ENCODE measurements at places on chromosomes 4 and X.

DNA sequence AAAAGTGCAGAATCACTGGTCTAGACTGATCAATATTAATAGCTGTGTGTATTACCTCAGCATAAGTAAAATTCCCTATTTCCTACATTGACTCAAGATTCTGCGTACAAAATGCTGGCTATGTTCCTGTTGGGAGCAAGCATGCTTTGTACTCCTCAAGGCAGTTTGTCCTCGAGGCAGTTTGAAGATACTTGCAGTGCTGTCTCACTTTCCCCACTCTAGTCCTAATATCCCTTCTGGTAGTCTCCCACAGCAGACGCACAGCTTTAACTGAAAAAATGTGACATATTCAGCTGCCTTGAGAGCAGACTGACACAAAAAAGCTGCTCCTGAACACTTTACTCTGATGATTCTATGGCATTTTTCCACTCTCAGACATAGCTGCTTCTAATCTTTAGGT lies 12.9 kb upstream of the MAGEA10 start:
- no peak for DNase-seq

- DNase-seq: no peak
Observed at GRCh38 chr4:124279741-124280140, 432.8 kb downstream of the ANKRD50 start.

GRCh38 chr4:184395971-184396391 lies 78.4 kb downstream of the IRF2 start:
- no peak for DNase-seq

GRCh38 chr4:147823130-147823529 lies 91.2 kb downstream of the ARHGAP10 start:
- no peak for DNase-seq

DNA sequence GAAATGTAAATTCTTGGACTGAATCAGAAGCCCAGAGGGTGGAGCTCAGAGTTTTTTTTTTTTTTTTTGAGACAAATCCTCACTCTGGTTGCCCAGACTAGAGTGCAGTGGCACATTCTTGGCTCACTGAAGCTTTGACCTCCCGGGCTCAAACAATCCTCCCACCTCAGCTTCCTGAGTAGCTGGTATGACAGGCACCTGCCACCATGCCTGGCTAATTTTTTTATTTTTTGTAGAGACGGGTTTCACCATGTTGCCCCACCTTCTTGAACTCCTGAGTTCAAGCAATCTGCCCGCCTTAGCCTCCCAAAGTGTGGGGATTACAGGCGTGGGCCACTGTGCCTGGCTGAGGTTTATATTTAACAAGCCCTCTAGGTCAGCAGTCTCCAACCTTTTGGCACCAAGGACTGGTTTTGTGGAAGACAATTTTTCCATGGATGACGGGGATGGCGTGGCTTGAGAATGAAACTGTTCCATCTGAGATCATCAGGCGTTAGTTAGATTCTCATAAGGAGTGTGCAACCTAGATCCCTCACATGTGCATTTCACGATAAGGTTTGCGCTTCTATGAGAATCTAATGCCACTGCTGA lies 76.7 kb downstream of the FHIP1A start:
- no peak for DNase-seq

GRCh38 chr4:59938166-59938565 lies 1262.0 kb upstream of the ADGRL3 start:
- no peak for DNase-seq

- DNase-seq: no peak
Observed at GRCh38 chrX:20620306-20620705, 353.6 kb upstream of the RPS6KA3 start.

GRCh38 chr4:4485806-4486205 lies 56.0 kb downstream of the STX18 start:
- no peak for DNase-seq

DNA sequence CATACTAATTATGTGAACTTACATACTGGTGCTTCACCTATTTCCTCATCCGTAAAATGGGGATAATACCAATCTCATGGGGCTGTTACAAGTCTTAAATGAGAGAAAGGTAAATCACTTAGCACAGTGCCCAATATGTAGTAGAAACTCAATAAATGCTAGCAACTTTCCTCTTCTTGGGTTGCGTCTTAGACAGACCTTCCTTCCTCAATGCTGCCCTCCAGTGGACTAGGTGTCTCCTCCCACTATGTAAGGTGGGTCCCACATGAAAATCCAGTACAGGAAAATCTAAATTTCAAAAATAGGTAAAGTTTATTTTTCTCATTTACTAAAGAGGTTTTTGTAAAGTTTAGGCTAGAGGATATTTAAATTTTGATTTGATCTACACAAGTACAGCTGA lies 20.6 kb downstream of the ZDHHC9 start:
- DNase-seq: no peak

DNA sequence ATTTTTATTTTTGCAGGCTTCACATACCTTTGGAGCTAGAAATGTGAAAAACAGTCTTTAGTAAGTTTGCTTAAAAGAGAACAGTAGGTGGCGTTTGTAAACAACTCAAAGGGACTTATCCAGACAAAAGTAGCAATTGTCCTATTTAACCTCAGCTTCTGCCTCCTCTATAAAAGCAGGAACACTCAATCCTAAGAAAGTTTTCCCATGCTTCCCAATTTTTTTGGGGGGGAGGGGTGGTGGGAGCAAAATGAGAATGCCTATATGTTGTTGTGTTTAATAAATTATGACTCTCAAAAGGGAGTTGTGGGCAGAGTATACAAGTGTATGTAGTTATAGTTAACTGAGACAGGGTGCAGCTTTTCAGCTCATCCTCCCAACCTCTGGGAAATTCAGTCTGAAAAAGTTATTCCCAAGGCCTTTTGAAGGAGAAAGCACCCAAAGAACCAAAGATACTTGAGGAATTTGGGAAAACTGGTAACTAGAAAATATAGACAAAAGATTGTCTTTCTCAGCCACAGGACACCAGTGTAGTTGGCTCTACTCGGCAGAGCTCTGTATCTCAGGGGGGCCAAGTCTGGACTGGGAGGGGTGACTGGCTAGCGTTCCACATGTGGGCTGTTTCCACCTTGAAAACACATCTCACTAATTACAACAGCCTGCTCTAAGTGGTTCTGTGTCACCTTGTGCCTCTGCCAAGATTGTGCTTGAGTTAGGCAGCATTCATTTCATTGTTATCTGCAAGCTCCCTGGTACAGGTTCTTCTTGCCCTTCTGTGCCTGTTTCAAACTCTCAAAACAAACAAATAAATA lies 2.8 kb downstream of the SFRP2 start:
- DNase-seq: no peak

- DNase-seq: no peak
Observed at GRCh38 chrX:97290199-97290598, 406.5 kb downstream of the RPA4 start.

- DNase-seq: no peak
Observed at GRCh38 chr4:83378419-83378818, 43.8 kb upstream of the HPSE start.

GRCh38 chr4:25172961-25173915 lies 13.0 kb upstream of the SEPSECS start:
- no peak for DNase-seq

- DNase-seq: no peak
Observed at GRCh38 chr4:152229782-152230289, 306.1 kb downstream of the FBXW7 start.

- DNase-seq: no peak
Observed at GRCh38 chr4:71872221-71872620, 88.3 kb upstream of the GC start.

- no peak for DNase-seq
Observed at GRCh38 chr4:138867404-138867803, 148.2 kb upstream of the NOCT start.

DNA sequence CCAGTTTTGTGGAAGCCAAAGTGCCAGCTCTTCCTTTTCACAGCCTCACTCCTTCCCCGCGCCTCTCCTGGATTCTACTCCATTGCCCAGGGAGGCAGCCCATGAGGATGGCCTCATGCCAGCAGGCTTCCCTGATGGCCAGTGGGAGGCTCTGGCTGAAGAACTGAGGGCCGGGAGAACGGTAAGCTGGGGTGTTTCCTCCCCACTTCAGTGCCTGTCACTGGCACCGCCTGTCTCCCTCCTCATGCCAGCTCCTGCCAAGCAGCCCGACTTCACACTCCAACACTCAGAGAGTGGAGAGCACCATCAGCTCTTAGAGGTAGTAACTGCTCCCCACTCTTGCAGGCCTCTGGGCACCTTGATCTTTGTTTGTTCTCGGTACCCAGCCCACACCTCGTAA lies 46.9 kb upstream of the STIM2 start:
- no peak for DNase-seq

GRCh38 chrX:103276581-103277002 lies at the start of gene TCEAL5:
TCEAL5 (minus strand) TSS chrX:103276750; CDS start chrX:103274563, 2,187 bp downstream.
- DNase-seq: no peak

GRCh38 chrX:75522565-75523431 lies at the start of gene ZDHHC15:
ZDHHC15 (minus strand) TSS chrX:75523037; CDS start chrX:75523024, 13 bp downstream.
- peak; percentile 10 for DNase-seq

GRCh38 chr4:138555584-138555983 lies 313.4 kb upstream of the SLC7A11 start:
- no peak for DNase-seq

DNA sequence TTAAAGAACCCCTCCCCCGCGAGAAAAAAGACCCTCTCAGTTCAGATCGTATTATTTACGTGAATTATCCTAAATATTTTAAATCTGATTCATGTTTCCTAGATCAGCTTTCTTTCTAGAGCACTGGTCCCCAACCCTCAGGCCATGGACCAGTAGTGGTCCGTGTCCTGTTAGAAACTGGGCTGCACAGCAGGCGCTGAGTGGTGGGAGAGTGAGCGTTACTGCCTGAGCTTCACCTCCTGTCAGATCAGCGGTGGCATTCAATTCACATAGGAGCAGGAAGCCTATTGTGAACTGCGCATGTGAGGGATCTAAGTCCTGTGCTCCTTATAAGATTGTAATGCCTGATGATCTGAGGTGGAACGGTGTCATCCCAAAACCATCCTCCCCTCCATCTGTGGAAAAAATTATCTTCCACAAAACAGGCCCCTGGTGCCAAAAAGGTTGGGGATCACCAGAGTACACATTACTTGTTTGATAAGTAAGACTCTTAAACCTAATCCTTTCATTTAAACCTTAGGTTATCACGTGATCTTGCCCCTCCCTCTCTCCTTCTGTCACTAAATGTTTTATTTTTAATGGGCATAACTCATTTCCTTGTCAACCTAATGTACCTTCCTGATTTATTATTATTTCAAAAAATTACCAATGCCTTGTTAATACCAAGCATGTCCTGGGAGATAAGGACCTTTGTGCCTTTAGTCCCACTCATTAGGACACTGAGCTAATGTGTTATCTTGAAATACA lies 442.9 kb downstream of the TLL1 start:
- no peak for DNase-seq

DNA sequence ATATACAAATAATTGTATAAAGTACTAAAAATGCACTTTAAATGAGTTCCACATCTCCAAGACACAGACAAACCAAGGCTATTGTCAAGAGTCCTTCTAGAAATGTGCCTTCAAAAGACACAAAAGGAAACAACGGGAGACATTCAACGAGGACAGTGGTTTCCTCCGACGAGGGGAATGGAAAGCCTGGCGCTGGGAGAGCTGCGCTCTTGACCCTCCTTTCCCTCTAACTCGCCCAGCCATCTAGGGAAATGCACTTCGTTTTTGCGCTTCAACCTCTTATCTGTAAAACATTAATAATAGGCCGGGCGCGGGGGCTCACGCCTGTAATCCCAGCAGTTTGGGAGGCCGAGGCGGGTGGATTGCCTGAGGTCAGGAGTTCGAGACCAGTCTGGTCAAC lies 37.0 kb downstream of the ZFP42 start:
- no peak for DNase-seq

- no peak for DNase-seq
Observed at GRCh38 chr4:164997941-164998340, 20.5 kb upstream of the TRIM61 start.

GRCh38 chr4:185311113-185311888 lies 84.4 kb downstream of the LRP2BP start:
- no peak for DNase-seq

- no peak for DNase-seq
Observed at GRCh38 chr4:15774020-15774420, 4.1 kb upstream of the CD38 start.

DNA sequence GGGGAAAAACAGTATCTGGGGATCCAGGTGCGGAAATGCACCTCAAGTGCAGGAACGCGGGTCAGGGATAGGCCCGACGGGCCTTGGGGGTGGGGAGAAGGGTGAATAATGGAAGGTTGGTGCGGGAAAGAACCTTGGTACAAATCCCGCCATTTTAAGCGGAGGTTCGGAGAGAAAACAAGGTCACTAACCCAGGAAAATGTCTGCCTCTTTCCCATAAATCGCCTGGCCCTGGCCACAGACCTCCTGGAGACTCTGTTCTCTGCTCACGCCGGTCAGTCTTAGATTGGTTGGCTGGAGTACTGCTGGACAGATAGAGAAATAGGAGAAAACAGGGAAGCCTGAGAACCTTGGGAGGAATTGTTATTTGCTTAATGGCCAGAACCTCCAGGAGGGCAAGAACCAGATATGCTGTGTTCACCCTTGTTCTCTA lies 897 bp upstream of the FBXL5 start:
- no peak for DNase-seq

GRCh38 chr4:62449538-62449937 lies 1249.4 kb downstream of the ADGRL3 start:
- DNase-seq: no peak

DNA sequence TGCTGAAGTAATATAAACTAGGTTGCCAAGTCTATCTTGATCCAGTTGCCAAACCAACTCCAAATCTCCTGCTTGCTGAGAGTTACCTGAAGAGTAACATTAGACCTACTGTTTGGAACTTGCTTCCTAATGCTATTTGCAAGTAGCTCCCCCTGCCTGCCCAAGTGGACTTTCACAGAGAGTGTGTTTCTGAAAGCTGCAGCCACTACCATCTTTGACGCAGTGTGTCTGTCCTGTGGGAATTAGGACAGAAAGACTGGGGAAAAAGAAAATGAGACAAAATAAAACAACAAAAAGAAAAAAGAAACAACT lies 195.0 kb upstream of the HS3ST1 start:
- DNase-seq: no peak

DNA sequence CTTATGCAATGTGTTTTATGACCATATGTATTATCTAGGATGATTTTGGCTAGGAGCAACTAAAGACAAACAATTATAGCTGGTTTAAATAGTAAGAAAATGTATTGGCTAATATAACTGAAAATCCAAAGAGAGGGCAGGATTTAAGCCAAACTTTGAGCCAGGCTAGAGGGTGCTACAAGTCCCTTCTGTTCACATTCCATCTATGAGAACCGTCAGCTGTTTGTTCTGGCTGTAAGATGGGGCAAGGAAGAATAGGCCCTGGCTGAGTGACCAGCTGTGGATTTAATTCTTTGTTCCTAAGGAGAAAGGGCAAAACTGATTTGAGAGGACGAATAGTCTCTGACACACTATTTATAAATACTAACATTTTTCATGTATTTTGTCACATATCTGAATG lies 79.2 kb upstream of the UGT8 start:
- no peak for DNase-seq

DNA sequence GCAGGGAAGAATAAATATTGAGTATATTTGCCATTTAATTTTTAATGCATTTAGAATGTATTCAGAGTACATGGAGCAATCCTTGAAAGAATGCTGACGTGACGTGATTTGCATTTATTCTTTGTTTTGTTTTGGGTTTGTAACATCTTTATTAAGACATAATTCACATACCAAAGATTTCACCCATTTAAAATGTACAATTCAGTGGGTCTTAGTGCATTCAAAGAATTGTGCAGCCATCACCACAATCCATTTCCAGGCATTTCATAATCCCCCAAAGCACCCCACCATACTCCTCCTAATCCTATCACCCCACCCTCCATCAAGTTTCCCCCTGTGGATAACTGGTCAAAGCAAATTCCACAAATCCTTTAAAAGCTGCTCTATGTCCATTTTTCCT lies 87.4 kb downstream of the FAM9B start:
- no peak for DNase-seq

- no peak for DNase-seq
Observed at GRCh38 chr4:158254292-158254691, 44.0 kb downstream of the TMEM144 start.
